Substantia nigra (tissue), 51 donors: ENCODE measurements at places on chromosomes 11 and 22.

DNA sequence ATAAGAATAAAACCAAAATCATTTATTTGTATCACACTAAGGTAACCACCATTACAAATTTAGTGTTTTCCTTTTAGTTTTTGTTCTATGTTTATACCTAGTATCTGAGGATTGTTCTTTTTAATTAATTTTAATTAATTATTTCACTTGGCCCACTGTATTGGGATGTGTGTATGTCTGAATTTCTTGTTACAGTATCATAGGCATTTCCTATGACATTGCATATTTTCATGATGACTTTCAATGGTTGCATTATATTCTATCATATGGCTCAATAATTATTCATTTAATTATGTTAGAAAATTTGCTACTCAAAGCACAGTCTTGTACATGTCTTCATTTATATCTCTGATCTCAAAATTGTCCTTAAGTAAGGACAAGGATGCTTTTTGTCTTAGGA is 41.0 kb downstream of the C11orf71 start:
- DNase-seq = no peak

GRCh38 chr22:16776080-16776479 is 49.1 kb downstream of the XKR3 start:
- no peak for DNase-seq

GRCh38 chr11:41245704-41246398 is 213.6 kb downstream of the LRRC4C start:
- DNase-seq = no peak

GRCh38 chr11:64788321-64789215 is 10.2 kb upstream of the SF1 start:
- DNase-seq = no peak

DNA sequence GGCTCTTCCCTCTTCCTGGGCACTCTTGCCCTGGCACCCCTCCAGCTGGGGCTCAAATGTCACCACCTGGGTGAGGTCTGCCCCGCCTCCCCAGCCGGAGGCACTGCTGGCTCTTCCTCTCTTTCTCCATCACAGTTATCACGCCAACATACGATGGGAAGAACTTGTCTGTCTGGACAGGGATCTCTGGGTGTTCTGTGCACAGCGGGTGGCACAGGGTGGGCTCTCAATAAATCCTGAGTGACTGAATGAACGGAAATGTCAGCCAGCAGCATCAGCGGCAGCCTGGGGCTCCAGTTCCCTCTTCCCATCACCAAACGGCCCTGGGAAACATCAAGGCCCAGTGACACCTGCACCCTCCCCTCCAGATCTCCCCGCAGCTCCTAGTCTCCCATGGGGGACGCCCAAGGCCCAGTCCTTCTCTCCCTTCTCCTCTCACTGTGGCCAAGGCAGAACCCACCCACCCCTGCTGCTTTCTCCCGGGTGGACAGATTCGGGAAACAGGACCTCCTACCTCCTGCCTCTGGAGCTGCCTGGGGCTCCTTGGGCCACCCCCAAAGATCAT is 440 bp upstream of the SLC25A45 start:
- DNase-seq = no peak

- DNase-seq = no peak
These were observed 14.2 kb downstream of the OR5B21 start for GRCh38 chr11:58493676-58494075.

DNA sequence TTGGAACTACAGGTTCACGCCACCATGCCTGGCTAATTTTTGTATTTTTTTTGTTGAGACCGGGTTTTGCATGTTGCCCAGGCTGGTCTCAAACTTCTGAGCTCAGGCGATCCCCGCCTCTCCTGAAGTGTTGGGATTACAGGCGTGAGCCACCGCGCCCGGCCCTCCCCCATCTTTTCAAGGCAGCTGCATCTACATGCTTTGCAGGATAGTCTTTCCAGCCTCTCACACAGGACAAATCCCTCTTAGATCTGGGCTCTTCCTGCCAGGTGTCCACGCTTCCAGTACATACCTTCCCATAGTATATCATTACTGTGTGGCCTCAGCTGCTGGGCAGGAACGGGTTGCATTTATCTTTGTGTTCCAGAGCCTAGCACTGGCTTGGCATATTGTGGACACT is 49.7 kb downstream of the C11orf96 start:
- DNase-seq = no peak

DNA sequence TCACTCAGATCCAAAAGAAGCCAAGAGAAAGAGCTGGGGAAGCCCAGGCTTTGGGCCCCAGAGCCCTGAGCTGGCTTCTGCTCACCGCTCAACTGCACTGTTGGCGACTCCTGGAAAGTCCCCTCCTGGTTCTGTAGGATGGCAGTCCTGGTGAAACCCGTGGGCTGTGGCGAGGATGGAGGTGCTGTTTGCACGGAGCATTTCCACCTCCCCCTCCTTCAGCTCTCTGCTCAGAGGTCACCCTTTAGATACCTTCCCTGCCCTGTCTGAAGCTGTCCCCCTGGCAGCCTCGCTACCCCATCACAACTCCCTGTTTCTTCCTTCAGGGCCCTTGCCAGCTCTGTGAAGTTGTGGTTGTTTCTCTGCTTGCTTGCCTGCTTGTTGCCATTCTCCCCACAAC is 97.8 kb downstream of the MYO18B start:
- no peak for DNase-seq

DNA sequence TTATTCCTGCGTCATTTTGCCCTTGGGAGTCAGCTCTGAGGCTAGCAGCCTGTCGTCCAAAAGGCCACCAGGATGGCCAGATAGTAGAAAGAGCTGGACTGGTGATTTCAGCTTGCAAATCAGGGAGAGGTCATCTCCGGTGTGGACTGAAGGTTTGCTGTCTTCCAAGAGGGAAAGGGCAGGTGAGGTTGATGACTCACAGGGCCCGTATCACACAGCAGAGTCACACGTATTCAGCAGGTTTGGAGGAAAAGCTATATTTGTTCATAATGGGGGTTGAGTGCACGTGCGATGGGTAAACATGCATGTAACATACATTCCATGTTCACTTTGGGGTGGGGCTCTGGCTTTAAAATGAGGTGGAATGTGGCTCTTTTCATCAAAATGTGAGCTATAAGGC is 25.6 kb downstream of the MRPL21 start:
- DNase-seq = no peak

GRCh38 chr11:329886-330253 is 9.2 kb upstream of the IFITM3 start:
- no peak for DNase-seq

GRCh38 chr22:48921411-48921903 is 906.2 kb downstream of the BRD1 start:
- DNase-seq = peak; percentile 82

DNA sequence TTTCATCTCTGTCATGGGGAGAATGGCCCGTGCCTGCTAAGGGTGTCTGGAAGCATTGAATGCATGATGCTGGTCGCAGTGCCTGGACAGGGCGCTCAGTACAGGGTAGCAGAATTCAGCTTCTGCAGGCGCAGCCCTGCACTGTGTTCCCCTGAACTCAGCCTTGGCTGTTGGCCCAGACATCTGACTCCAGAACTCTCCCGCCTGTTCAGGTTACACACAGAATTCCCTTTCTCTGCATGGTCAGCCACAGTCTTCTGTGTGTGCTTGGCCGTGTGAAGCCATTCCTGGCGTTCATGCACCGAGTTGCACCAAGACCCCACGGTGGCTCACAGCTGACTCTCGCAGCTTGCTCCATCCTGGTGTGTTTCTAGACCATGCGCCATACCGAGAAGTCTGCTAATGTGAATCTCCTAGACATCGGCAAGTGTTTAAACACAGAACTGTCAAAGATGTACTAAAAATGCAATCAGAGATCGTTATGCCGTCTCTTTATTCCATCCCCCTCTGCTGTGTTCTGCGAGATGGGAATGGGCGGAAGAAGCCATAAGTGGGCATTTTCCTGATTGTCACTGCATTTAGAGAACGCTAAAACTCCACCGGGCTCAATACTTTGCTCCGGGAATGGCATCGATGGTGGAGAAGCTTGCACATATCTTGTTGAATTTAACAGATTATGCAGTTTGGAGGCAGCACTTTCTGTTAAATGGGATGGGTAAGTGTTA is 55.6 kb downstream of the MPPED1 start:
- no peak for DNase-seq

GRCh38 chr11:91850533-91851275 is 373.9 kb upstream of the FAT3 start:
- no peak for DNase-seq

GRCh38 chr11:2441171-2441570 is 3.1 kb downstream of the TRPM5 start:
- no peak for DNase-seq

GRCh38 chr22:30864441-30865420 is 103.8 kb downstream of the MORC2 start:
- no peak for DNase-seq

DNA sequence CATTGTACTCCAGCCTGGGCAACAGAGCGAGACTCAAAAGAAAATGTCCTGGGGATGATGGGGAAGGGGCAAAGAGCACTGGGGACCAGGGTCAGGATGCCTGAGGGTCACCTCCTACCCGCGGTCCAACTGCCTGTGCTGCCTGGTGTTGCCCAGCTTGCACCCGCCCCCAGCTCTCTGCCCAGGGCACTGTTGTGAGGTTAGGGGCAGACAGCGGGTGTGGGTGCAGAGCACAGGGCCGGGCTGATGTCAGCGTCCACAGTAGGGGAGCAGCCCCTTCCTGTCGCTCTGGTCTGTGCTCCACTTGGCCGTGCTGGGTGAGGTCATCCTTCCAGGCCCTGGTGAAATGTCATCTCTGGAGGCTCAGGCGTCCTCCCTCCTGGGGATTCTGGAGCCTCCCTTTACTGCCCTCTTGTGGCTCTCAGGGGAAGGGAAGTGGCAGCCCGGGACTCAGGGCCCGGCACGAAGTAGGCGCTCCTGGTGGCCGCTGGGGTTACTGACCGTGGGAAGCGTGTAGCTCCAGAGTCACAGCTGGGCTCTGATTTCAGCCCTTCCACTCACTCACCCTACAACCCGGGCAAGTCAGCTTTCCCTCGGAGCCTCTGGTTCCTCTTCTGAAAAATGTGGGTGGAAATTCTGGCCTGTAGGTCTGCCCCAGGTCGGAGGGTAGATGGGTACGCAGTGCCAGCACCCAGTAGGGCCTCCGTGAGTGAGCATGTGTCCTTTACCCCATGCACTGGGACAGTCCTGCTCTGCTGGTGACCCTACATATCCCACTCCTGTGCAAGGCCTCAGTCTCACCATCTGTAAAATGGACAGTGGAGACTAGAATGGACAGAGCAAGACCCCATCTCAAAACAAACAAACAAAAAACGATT is 17.3 kb upstream of the PRR5 start:
- no peak for DNase-seq

GRCh38 chr22:20434773-20435172 is 2.9 kb downstream of the SCARF2 start:
- DNase-seq = no peak

GRCh38 chr22:26082866-26083265 is 86.4 kb upstream of the SEZ6L start:
- DNase-seq = no peak

DNA sequence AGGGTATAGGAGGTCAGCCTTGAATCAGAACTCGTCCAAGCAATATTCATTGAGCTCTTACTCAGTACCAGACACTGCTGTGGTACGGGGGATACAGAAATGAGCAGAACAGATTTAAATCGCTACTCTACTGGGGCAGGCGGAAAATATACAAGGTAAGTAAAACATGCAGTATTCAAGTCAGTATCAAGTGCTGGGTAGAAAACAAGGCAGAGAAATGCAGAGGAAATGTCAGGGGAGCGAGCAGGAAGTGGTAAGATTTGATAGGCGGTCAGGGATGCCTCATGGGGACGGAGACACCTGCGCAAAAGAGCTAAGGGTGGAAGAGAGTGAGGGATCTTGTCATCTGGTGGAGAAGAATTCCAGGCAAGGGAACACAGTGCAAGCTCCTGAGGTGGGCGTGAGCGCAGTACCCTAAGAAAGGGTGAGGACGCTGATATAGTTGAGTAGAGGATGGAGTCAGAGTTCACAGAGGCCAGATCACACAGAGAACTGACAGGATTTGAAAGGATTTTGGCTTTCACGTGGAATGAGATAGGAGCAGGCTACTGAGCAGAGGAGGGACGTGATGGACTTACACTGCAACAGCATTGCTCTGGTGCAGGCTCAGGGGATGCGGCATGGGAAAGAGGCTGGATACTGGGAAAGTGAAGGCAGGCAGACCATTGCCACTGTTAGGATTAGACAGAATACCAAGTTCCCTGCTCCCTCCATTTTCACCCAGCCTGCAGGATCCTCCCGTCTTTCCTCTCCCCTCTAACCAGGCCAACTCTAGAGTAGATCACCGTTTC is 35.8 kb downstream of the SC5D start:
- DNase-seq = no peak

DNA sequence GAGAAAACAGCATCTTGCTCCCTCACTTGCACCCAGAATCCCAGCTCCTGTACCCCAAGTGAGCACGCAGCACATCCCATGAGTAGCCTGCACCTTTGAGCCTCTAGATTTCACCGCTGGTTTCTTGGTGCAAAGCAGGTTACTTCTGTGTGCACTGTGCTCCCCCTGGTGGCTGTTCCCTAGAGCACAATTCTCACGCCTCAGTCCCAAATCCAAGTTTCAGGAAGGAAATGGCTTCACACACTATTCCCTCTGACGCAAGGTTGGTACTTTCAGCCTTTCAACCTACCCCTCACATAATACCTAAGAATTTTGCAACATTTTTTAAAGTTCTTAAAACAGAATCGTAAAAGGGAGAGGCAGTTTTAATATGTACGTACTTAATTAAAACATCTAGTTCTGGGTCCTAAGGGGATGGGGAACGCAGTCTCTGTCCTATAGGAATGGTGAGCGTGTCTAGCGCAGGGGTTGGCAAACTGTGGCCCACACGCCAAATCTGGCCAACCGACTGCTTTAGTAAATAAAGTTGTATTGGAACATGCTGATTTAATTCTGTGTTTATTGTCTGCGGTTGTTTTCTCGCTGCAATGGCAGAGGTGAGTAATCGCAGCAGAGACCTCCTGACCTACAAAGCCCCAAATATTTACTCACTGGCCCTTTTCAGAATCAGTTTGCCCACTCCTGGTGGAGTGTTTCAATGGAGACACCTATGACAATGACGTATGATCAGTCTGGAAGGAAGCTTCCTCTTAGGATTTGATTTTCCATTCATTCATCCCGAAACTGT is 27.5 kb downstream of the DHCR7 start:
- DNase-seq = peak; percentile 14

GRCh38 chr11:87892291-87892690 is 283.0 kb downstream of the RAB38 start:
- DNase-seq = no peak

GRCh38 chr11:58730507-58731089 is 1.1 kb downstream of the GLYAT start:
- DNase-seq = no peak

GRCh38 chr11:96578379-96578778 is 188.6 kb downstream of the JRKL start:
- no peak for DNase-seq

GRCh38 chr11:34181856-34182405 is 76.5 kb downstream of the NAT10 start:
- DNase-seq = no peak
